SHP77 (cell line): ENCODE measurements at places on chromosomes 1 and 21.

DNA sequence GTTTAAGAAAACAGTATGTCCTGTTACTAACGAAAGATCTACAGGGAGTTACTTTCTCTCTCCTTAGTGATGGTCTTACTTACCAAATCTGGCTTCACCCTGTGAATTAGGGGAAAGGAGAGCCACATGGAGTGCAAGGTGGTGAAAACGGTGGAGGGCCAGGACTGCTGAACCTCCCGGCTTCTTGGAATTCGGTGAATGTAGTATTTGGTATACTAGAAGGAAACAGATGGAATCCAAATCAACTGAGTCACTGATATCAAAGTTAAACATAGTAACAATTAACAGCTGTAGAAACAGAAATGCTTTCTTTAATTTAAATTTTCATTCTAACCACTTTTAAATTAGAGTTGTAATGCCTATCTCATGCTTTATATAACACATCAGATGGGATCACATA lies 45.7 kb downstream of the ALG14 start:
- DNase-seq, result no peak

- DNase-seq, result no peak
These were observed 576.0 kb downstream of the PTBP2 start for GRCh38 chr1:97297611-97298010.

DNA sequence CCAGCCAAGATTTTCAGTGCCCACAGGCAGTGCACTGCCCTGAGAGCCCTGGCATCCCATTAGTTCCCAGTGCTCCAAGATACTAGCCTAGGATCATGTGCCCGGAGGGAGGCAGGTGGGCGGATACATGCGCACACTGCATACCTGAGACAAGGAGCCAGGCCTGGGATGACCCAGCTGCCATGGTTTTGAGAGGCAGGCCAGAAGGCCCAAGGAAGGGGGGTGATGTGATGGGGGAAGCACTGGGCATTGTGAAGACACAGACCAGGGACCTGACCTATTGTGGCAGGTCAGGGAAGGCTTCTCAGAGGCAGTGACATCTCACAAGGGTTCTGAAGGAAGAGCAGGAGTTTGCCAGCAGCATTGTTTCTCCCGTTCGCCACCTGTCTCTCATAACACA lies 3.6 kb downstream of the ZC3H12A start:
- no peak for DNase-seq

GRCh38 chr21:40620386-40621145 lies 226.4 kb downstream of the DSCAM start:
- DNase-seq, result no peak

- no peak for DNase-seq
These were observed 7.7 kb downstream of the C1orf226 start for GRCh38 chr1:162389021-162389818.

DNA sequence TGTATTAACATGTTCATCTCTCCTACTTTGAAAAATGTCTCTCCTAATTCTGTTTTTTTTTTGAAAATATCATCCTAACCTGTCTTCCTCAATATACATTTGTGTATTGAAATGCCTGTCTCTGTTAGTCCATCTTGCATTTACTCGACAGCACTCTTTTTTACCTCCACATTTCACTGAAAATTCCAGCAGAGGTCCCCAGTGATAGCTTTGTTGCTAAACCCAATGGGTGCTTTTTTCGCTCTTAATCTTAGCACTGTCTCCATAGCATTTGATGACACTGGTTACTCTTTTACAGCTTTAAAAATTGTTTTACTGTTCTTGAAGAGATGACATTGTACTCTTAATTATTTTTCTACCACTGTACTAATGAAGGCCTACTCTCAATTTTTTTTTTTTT lies 10.8 kb downstream of the OSBPL9 start:
- no peak for DNase-seq

- no peak for DNase-seq
These were observed 42.0 kb upstream of the TSPEAR start for GRCh38 chr21:44753357-44753756.

DNA sequence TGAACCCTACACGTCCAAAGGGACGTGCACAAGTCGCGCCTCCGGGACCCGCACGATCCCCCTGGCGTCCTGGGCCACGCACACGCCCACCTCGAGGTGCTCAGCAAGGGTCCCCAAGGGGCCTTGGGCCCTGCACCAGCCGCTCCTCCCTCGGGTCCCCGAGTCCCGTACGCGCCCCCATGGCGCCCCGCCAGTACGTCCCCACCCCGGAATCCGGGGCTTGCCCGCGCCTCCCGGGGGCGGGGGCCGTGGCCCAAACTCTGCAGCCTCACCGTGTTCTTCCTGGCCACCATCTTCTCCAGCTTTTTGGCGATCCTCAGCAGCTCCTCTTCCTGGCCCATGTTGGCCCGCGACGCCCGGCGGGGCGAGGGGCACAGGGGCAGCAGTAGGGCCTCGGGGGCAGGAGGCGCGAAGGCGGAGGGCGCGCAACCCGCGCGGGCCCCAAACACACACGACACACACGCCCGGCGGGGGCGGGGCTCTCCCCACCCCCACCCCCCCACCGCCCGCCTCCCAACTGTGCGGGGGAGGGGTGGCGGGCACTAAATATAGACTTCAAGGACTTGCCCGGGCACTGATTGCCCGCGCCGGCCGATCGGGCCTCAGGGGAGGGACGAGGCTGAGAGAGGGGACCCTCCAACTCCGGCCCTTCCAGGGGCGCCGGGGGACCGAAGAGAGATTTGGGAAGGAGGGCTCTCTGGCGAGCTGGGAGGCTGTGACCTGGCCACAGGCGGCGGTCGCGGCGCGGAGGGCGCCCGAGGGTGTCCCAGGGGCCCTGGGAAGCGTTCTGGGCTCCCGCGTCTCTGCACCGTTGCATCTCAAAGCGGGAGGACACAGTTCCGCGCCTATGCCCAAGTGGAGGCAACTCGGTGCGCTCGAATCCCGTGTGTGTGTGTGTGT lies at the start of gene TCEA3:
TCEA3 (minus strand) TSS at position 456 of the 900 bp plus-strand sequence; CDS start at position 341, 115 bp downstream.
- DNase-seq, result no peak

DNA sequence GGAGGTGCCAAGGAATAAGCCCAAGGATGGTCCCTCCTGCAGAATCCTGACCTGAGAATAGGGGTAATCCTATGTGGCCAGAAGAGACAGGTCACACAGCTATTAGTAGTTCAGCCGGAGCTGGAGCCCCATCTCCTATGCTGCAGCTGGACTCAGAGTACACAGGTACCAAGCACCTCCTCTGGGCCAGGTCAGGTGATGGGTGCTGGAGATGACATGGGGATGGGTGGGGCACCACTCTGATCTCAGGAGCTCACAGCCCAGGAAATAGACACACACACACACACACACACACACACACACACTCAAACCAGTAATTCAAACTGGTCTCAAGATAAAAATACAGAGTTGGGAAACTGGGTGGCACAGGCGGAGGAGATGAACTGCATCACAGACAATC lies 54.2 kb upstream of the SSBP3 start:
- no peak for DNase-seq

DNA sequence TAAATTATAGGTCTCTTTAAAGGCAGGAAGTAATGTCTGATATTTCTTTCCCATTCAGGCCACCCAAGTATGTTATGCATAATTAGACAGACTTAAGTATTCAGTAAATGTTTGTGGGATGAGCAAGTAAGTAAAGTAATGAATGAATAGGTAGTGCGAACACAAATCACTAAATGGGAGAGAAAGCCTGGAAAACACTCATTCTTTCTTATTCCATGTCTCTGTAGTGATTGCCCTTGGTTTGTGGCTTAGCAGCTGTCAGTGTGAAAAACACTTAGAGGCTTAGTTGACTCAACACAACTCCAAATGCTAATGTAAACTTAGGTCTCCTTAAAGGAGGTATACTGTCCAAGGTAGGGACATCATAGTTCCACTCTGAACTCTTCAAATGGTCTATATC lies 182.5 kb downstream of the ZC3H11B start:
- no peak for DNase-seq

- no peak for DNase-seq
These were observed 3.7 kb downstream of the SIM2 start for GRCh38 chr21:36702622-36702968.

DNA sequence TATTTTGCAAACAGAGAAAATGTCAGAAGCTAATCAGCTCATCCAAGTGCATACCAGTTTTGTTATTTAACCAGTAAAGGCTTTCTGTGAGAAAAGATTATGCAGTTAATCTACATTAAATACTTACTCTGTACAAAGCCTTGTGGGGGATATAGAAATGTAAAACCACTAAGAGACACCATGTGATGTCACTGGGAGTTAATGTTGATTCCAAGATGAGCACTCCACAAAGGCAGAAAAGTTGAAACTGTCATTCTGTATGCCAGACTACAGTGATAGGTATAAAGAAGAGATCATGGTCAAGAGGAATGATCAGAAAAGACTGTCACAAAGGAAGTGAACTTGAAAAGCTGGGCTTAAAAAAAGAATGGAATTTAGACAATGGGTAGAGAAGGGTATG lies 100.3 kb upstream of the SGIP1 start:
- DNase-seq, result no peak

DNA sequence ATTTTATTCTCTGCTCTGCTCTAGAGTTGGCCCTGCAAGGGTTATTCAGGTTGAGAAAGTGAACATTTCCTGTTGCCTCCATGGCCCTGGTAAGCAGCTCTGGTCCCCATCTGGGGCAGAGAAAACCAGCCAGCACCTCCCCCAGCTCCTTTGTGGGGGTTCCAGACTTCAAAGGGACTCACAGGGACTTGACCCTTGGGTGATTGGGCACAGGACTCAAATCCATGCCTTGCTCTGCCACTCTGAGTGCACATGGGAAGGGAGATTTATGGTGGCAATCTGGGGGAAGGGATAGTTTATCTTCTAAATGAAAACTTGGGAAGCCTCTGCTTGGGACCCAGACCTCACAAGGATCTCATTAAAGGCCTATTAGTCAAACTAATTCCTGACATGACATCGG lies 212.8 kb downstream of the FOXD2 start:
- DNase-seq, result no peak

DNA sequence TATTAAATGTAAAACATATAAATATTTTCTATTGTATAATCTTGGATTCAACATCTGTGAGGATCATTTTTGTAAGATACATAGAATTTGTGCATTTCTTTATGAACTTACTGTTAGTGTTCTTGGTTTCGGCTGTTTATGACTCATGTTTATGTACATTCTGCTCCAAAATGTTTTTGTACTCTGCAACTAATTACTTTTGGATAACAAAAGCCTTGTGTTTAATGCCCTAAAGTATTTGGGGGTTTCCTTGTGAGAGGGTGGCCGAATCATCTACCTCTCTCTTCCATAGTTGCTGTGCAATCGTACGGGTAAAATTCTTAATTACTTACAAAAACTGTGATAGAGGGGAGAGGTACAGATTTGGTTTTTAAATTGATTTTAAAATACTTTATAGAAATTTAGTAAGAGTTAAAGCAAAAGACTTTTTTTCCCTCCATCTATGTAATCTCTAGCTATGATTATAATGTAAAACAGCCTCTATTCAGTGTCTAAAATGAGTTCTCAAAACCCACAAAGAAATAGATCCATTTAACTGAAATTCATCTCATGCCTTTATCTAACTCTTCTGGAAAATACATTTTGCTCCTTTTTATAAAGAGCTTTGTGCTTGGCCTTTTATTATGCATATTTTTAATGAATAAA lies 38.7 kb upstream of the LRRC8C start:
- DNase-seq, result no peak

DNA sequence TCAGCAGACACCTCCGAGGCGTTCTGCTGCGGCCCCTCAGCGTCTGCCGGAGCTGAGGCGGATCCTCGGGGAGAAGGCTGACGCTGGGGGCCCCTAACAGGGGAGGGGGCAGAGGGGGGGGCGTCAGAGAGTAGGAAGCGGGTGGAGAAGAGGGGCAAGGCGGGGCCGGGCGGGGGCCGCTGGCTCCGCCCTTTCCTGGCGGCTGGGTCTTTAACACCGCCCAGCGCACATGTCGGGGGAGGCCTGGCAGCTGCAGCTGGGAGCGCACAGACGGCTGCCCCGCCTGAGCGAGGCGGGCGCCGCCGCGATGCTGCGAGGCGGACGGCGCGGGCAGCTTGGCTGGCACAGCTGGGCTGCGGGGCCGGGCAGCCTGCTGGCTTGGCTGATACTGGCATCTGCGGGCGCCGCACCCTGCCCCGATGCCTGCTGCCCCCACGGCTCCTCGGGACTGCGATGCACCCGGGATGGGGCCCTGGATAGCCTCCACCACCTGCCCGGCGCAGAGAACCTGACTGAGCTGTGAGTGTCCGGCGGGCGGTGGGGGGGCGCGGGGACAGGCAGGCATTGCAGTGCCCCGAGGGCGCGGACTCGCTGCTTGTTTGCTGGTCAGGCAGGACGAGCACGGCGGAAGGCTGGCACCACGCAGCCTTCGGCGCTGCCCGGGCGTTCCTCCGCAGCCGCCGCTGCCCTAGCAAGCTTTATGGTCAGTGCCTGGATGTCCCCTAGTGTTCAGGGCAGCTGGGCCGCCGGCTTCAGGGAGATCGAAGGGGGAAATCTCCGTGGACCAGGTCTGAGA lies at the start of gene NTRK1:
NTRK1 (plus strand) TSS at position 238 of the 796 bp plus-strand sequence; CDS start at position 308, 70 bp downstream.
- DNase-seq, result peak; percentile 84

DNA sequence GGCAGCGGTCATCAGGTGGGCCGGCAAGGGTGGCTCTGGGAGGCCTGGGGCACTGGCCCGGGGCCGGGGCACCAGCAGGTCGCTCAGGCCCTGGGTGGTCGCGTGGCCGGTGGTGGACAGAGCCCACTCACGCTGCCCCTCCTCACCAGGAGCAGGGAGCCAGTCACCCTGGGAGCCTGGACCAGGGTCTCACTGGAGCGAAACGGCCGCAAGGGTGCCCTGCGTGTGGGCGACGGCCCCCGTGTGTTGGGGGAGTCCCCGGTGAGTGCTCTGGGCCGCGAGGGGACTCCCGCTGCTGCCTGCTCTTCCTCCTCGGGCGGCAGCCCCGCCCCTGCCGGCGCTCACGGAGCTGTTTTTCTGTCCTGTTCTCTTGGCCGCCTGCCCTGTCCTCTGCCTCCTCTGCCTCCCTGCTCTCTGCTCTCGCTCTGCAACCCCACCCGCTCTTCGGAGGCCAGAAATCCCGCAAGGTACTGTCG lies 23.5 kb downstream of the RNF223 start:
- no peak for DNase-seq

GRCh38 chr1:94006604-94007003 lies 97.4 kb upstream of the GCLM start:
- no peak for DNase-seq

DNA sequence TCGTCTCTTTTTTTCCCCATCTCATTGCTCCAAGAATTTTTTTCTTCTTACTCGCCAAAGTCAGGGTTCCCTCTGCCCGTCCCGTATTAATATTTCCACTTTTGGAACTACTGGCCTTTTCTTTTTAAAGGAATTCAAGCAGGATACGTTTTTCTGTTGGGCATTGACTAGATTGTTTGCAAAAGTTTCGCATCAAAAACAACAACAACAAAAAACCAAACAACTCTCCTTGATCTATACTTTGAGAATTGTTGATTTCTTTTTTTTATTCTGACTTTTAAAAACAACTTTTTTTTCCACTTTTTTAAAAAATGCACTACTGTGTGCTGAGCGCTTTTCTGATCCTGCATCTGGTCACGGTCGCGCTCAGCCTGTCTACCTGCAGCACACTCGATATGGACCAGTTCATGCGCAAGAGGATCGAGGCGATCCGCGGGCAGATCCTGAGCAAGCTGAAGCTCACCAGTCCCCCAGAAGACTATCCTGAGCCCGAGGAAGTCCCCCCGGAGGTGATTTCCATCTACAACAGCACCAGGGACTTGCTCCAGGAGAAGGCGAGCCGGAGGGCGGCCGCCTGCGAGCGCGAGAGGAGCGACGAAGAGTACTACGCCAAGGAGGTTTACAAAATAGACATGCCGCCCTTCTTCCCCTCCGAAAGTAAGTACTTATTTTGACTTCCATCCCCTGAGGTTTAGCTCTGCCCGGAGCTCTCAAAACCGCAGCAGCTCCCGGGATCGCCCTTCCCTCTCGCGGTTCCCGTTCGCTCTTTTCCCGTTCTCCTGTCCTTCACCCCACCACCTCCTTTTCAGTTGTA lies 1.5 kb downstream of the TGFB2 start:
- no peak for DNase-seq
